Uterine smooth muscle cell (primary cell): ENCODE measurements at places on chromosomes 5 and 9. TPM values are rescaled to one million over a fixed set of nuclear protein-coding genes. Genes with fewer than 3 reads are reported as not detected.

Gene SLC22A4
- 1.1 and 3.0 TPM in 2 replicates for total RNA-seq

Gene FREM1
- 0.11 and 1.1 TPM in 2 replicates for total RNA-seq

Gene ADAMTS12
- 13.5 and 15.1 TPM in 2 replicates for total RNA-seq

Gene EQTN
- not detected in 2 replicates for total RNA-seq

Gene PCDHGA3
- total RNA-seq = 0.22 and 0.87 TPM in 2 replicates

Gene SPATA31C1
- total RNA-seq = not detected in 2 replicates

Gene SCAMP1
- 65.6 and 77.9 TPM in 2 replicates for total RNA-seq

Gene HTR4
- total RNA-seq = not detected in 2 replicates

Gene FRMD3
- 0.87 and 1.4 TPM in 2 replicates for total RNA-seq

Gene PLPP1
- total RNA-seq = 53.0 and 61.5 TPM in 2 replicates

Gene PHF24
- total RNA-seq = under 0.01 and 0.11 TPM in 2 replicates

Gene UQCRQ
- 83.0 and 115 TPM in 2 replicates for total RNA-seq

Gene GKAP1
- total RNA-seq = 1.1 and 2.1 TPM in 2 replicates

Gene PLAC8L1
- not detected in 2 replicates for total RNA-seq

Gene C1QTNF2
- 1.1 and 2.0 TPM in 2 replicates for total RNA-seq

Gene PDCD1LG2
- 10.1 and 13.6 TPM in 2 replicates for total RNA-seq

Gene CNTNAP3
- total RNA-seq = 0.55 and 0.87 TPM in 2 replicates

Gene OR1J2
- total RNA-seq = not detected in 2 replicates

Gene RGS7BP
- not detected in 2 replicates for total RNA-seq

Gene F2RL1
- 60.6 and 62.0 TPM in 2 replicates for total RNA-seq

Gene KCNMB1
- total RNA-seq = under 0.01 TPM in 1 of 2 replicates, not detected in the other

Gene IRGM
- total RNA-seq = 0.12 and 0.22 TPM in 2 replicates
